ENCODE measurements at places on chromosomes 7 and 10.

DNA sequence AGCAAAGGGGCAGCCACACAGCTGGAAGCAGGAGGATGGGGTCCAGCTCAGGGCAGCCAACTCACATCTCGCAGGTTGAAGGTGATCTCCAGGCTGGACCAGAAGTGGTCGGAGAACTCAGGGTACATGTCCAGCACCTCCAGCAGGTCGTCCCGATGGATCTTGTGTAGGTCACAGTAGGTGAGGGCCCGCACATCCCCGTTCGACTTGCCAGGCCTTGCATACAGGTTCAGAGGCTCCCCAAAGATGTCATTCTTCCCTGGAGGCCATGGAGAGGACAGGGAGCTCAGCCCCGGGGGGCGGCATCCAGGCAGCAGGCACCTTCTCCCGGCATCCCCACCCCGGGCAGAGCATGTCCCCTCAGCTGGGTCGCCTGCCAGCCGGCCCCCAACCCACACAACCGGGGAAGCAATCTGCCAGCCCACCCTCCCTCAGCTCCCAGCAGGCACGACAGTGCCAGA lies 29.3 kb downstream of the KCNH2 start:
- DNase-seq, result peak; percentile 1

- DNase-seq, result no peak
These were observed 8.7 kb downstream of the PITRM1 start for GRCh38 chr10:3163879-3164278.

DNA sequence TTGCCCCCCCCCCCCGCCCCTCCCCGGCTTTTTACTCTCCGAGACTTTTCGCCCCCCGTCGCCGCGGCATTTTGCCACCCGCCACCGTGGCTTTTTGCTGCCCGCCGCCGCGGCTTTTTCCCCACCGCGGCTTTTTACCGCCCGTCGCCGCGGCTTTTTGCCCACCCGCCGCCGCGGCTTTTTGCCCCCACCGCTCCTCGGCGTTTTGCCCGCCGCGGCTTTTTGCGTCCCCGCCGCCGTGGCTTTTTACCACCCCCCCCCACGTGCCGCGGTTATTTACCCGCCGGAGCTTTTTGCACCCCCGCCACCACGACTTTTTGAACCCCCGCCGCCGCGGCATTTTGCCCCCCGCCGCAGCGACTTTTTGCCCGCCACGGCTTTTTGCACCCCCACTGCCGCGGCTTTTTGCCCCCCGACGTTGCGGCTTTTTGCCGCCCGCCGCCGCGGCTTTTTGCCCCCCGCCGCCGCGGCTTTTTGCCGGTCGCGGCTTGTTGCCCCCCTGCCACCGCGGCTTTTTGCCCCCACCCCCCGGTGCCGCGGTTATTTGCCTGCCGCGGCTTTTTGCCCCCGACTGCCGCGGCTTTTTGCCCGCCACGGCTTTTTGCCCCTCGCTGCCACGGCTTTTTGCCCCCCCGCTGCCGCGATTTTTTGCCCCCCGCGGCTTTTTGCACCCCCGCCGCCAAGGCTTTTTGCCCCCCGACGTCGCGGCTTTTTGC lies 461.1 kb downstream of the ZNF33B start:
- no peak for DNase-seq

- no peak for DNase-seq
These were observed 97.9 kb upstream of the YAE1 start for GRCh38 chr7:39468261-39468660.

GRCh38 chr7:135768064-135768463 lies 19.5 kb upstream of the FAM180A start:
- DNase-seq, result no peak

All from activated naive CD4-positive, alpha-beta T cell treated with anti-CD3 and anti-CD28 coated beads for 36 hours (primary cell).